CD4-positive, alpha-beta T cell treated with Interleukin-21 for 1 hour (primary cell): ENCODE measurements at places on chromosomes 2 and 18.

DNA sequence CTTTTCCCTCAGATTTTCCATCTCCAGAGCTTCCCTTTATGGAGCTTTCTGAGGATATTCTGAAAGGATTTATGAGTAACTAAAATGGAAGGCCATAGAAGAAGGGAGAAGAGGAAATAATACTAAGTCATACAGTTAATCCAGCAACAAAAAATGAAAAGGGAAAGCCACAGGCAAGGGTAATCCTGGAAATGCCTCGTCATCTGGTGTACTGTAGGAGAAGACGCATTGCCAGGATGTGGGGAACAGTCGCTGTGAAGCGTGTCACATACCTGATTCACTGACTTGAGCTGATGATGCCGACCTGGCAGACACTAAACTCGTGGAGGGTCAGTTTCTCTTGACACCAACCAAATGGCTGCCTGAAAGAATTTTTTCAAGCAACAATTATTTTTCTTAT, 34.7 kb upstream of the ALPP start:
- DNase-seq = no peak

DNA sequence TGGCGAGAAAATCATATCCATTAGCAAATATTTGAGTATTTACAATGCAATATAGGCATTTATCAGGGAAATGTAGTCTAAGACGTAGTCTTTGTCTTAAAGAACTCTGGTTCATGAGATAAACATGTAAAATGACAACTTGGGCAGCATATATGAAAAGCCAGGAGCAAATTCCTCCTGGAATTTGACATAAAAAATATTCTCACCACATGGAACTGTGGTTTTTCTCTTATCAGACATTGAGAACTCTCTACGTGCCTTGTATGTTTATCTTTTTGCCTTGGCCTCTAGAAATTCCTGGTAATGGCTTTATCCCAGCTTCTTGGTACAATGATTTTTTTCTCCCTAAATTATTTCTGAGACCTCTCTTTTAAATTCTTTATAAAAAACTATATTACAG, 2.8 kb downstream of the MAPK4 start:
- no peak for DNase-seq

DNA sequence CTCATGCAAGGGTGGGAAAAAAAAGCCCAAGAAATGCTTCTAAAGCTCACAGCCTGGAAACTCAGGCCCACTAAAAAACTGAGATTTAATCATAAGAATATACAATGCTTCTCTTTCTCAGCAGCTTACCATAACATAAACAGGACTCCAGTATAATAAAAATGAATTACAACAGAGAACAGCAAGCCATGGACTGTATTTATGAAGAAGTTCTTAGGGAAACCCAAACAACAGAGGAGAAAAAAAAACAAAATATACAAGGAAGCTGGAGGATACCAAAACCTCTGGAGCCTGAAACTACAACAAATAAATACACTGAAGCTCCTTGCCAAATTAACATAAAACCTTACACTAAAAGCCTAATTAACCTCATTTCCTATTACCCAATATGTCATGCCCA, 187.8 kb downstream of the RDH14 start:
- DNase-seq = no peak

GRCh38 chr2:158777077-158777476, 18.0 kb upstream of the DAPL1 start:
- DNase-seq = no peak

DNA sequence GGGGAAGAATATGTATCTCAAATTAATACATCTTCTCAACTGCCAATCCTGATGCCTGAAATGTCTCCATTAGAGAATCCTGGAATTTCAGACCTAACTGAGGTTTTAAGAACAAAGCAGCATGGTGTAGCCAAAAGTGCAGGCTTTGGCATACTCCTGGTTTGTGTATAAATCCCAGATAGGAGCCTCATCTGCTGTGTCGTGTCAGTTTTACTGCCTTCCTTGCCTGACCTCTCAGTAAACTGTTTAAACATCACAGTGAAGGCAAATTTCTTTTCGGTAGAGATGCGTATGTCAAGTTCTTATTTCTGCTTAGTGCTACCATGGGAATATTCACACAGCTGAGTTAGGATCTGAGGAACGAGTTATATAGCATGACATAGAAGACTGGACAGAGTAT, 7.3 kb downstream of the SCG2 start:
- no peak for DNase-seq

GRCh38 chr2:172119089-172119488, 16.4 kb upstream of the DLX2 start:
- no peak for DNase-seq

DNA sequence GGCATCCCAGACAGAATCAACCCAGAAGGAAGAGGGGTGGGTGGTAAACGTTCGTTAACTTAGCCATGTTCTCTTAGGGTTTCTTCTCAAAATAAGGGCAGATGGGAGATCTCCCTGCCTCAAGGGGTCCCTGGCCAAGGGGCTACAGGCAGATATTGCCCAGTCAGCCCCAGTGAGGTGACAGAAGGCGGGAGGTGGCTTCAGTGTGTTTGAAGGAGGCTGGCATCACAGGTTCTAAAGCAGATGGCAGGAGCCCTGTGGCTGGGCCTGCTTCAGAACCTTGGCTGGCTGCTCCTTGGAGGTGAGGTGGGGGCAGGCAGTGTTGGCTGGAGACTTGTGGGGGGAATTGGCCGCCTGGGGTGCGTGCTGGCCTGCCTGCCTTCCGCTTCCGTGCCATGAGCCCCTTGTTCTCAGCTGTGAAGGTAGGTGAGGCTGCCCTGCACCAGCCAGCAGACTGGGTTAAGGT, 23.5 kb downstream of the HPCAL1 start:
- no peak for DNase-seq

DNA sequence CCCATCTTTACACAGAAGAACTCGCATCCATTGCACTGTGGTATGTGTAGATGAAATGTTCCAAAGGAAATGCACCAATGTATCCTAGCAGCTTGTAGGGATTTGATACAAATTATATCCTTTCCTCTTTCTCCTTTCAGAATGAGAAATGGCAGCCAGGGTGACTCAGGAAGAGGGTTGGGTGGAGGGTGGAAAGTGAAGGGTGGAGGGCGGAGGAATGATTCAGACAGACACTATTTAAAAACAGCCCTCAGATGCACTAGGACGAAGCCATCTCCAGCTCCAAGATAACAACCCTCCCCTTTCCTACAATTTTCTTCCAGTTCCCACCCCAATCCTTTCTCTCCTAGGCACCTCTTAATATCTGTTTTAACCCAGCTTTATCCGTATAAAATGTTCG, 96.2 kb upstream of the STK39 start:
- no peak for DNase-seq

DNA sequence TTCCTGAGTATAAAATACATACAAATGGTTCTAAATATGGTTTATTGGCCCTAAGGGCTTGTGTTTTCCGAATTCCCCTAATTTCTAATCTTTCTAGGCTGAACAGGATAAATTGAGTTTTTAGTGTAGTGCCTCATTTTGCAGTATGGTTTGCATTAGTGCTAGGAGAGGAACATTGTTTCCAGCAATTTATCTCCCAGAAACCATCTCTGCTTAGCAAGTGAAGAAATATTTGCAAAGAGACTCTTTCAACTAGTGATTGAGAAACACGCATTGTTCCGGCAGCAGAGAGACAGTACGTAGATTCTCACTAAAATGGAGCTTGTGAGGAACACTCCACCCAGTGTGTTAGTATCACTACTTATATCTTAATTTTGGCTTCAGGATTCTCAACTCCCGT, 177.8 kb upstream of the EPAS1 start:
- DNase-seq = no peak

GRCh38 chr2:95158891-95159619, 593 bp downstream of the ZNF514 start:
- DNase-seq = no peak

DNA sequence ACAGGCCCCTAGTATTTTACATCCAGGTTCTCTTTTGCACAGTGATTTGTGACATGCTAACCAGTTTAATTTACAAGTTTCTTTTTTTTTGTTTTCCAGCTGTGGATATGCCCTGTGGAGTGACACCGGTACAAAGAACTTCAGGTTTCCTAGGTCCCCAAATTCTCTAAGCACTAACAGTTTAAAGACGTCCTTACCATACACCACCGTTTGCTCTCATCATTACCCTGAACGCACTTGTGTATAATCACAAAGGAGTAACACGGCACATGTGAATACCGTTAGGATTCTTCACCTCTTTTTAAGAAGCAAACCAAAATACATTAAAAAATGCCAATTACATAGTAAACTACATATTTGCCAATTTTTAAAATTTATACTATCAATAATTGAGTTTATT, 853 bp downstream of the LANCL1 start:
- DNase-seq = no peak

GRCh38 chr18:8319798-8320489, 289.3 kb upstream of the RAB12 start:
- DNase-seq = no peak

- no peak for DNase-seq
Measured at GRCh38 chr2:149278872-149279264, 51.5 kb upstream of the LYPD6 start.

DNA sequence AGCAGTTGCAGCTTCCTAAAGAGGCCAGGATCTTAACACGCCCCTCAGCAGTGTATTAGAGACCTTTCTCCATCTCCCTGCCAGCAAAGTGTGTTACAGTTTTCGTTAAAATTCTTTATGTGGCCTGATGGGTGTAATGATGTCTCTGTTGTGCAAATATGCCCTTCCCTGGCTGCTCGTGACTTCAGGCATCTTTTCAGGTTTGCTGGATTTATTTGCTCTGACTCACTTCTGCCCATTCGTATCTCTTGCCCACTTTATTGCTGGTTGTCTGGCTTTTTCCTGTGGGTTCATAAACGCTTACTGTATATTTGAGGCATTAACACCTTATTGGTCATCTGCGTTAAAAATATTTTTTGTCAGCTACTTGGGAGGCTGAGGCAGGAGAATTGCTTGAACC, 134.5 kb downstream of the ASB1 start:
- no peak for DNase-seq

DNA sequence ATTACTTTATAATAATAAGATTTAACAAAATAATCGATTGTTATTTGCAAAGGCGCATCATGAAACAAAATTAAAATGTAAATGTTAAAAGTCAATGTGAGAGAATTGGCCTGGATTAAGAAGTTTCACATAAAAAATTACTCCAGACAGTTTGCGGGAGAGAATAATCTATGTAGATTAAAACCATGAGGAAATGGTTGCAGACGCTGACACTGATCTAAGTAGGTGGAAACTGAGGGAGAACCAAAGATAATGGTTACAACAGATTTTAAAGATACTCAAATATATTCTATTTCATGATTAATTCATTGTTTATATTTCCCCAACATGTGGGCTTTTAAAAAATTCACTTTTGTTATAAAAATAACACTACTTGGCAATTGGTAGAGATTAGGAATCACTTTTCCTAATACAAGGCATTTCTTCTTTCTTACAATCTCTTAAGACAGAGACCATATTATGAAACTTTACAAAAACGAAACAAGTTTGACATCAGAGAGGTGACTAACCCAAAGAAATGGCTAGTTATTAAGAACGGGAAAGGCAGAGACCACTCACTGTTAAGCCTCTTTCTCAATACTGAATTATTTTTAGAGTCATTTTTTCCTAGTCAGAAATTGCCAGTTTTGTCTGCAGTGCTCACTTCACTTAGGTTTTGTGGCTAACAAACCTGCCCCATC, 1.6 kb downstream of the KANSL1L start:
- peak; percentile 17 for DNase-seq

DNA sequence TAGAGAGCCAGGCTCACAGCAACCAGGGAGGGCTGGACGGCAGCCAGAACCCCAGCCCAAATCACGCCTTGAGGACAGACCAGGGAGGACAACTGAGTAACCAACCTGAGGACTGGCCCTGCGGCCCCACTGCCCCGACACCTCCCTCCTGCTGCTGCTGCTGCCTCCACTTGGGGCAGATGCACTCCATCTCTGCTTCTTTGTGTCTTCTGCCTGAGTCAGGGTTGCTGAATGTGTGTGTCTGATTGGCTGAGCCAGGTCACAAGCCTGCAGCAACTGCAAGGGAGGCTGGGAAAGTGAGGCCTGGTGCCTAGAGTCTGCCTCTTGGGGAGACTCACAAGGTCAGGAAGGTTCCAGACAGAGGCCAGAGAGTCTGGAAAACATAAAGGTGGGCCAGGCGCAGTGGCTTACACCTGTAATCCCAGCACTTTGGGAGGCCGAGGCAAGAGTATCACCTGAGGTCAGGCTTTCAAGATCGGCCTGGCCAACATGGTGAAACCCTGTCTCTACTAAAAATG, 83.4 kb downstream of the ZFP36L2 start:
- peak; percentile 53 for DNase-seq

- no peak for DNase-seq
Measured at GRCh38 chr18:27719680-27720079, 457.2 kb downstream of the CDH2 start.

DNA sequence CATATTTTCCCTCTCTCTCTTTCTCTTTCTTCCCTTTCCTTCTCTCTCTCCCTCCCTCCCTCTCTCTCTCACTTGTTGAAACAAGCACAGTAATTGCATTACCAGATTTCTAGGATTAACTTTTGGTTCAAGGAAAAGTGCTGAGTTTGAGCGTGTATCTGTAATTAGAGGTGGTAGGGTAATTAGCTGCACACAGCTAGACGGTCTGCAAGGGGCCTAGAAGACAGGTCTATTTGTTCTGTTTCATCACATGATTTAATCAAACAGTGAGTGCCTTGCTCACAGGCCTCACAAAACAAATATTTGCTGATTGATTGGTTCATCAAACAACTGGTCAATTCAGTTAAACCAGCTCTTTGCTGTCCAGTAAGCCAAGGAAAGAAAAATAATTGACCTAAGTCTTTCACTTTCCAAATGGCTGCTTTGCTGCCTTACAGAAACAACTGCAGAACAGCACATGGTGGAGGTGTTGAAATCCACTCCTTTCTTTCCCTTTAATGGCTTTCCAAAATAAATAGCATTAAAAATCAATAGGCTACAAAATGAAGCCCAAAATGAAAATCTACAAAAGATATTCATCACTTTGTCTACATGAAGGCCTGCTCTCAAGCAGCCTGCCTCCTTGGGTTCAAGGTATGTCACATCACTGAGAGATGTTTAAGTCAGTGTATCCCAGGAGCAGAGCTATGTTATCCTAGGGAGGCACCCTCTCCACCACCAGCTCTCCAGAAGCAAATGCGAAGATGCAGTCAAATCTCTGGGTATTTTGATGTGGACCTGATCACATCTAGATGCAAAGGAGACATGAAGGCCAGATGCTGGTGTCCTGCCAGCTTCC, 264.4 kb upstream of the SIX2 start:
- DNase-seq = no peak

- no peak for DNase-seq
Measured at GRCh38 chr18:61948281-61948741, 55.5 kb upstream of the RNF152 start.

- no peak for DNase-seq
Measured at GRCh38 chr18:22483407-22483806, 65.7 kb upstream of the CTAGE1 start.

DNA sequence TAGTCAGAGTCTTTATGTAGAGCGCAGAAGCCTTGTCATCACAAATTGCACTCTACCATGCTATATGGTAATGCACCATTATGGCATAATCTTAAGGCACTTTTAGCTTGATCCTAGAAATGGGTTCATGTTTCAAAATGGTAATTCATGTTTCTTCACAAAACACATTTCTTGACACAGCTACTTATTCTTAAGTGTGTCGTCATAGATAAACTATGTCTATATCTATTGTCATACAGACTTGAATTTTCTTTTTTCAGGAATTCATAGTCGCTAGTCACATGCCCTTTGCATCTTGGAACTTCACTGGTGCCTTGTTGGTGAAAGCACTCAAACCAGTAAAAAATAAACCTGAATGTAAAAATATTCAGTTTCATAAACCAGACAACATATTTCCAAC, 1578.2 kb downstream of the LRP1B start:
- DNase-seq = no peak
